ENCODE measurements at places on chromosomes 2 and 18.

DNA sequence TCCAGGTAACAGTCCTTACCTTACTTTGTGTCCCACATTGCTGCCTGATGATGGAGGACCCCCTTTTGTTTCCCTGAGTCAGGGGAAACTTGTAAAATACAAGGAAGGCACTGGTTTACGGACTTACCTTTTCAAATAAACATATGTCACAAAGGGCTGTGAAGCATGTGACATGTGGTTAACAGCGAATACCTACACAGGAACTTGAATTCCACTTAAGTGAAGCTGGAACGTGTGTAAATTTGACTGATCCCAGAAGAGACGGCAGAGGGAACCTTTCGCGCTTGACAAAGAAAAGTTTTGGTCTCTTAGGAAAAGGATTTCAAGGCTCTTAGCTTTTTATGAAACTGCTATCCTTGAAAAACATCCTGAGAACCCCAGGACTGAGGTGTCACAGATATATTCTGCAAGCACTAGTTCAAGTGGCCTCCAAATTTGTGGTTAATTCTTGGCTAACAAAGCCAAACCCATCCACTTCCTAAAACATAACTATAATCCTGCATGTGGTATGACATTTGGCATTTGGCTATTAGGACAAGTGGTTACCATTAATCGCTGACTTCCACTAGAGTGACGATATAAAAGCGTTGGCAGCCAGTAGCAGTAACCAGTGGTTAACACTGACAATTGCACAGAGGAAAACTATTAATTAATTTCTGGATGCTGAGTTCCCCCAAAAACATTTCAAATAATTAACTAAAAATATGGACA lies 55.6 kb downstream of the ITGB6 start:
- DNase-seq: no peak

DNA sequence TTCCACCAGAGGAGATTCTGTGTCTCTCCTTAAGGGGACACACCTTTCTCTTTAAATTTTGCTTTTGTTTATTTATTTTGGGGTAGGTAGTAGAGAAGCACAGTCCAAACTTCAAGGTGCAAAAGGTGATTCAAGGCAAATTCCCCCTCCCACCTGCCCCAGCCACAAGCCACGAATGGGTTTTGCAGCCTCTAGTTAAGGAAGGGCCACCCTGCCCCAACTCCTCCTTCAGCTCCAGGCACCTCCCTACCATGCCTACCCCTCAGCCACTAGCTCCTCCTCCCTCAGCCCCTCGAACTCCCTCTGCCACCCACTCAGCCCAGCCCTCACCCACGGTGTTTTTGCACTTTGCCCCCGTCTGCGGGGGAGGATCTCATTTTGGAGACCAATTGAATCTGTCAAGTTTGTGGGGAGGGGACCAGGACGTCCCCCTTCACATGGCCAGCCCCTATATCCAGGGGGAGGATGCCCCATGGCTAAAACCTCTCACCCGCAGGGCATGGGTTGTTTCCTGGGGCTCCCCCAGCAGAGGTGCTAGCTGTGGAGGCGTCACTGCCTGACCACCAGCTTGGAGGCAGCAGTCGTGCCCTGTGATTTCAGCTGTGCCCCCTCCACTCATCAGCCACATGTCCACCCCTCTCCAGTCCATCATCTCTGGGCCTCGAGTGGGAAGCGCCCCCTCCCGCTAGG lies 4.5 kb downstream of the HAAO start:
- no peak for DNase-seq

GRCh38 chr2:147110317-147110716 lies 734.5 kb upstream of the ACVR2A start:
- no peak for DNase-seq

- DNase-seq: no peak
Measured at GRCh38 chr2:173922760-173923159, 42.4 kb downstream of the SP3 start.

- DNase-seq: no peak
Measured at GRCh38 chr2:122203523-122203922, 448.1 kb downstream of the TSN start.

- no peak for DNase-seq
Measured at GRCh38 chr2:157903626-157904025, 27.5 kb upstream of the ACVR1 start.

DNA sequence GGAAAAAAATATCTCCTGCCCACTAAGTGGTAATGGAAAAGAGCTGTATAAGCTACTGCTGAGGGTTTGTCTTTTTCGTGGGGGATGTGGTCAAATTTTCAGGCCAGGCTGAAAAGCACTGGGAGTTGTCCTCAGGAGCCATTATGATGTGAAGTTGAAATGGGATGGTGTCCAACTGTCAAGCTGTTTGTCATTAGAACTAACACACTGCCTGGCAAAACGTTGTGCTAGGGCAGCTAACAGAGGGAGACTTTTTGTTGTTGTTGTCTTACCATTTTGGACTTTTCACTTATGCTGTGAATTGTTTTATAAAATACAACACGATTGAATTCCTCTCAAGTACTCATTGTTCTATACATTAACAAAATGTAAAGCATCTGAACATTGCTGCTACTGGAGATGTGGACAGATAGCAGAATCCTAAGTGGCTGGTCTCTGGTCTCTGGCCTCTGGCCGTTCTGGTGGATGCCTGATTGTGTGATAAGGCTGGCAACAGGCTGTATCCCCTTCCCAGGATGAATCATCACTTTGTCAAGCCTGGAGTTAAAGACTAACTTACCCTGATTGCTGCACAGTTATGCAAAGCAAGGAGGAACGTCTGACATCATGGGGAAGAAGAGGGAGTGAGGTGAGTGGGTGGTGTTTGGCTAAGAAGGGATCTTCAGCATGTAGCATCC lies 2.3 kb downstream of the MYO1B start:
- no peak for DNase-seq

DNA sequence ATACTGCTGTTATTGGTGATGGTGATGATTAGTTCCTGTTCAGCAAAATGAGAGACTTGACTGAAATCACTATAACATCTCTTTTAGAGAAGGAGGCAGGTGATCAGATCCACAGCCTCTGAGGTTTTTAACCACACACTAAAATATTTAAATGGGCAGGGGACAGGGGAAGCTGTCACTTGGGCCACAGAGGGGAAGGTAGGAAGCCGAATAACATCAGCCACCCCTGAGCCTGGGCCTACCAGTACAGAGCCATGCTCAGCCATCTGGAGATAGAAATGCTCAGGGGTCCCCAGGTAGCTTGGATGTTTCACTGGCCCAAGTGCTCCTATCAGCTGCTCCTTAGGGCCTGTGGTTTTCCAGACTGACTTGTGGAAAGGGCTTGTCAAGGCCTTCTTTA lies 122.3 kb downstream of the MRO start:
- DNase-seq: no peak

DNA sequence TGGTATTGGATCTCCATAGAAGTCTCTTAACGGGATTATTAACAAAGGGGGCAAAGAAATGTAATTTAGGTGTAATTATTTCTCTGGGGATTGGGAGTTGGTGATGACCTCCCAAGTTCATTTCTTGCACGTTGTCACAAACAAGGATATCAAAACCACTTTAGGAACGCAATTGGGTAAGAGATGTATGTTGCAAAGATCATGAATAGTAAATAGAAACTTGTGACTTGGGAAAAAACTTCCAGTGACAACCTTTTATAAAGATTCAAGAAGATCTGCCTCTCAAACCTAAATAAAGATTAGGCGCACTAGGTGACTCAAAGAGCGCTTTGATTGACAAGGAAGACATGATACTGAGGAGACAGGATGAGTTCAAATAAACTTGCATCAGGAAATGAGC lies 127.8 kb upstream of the TRIB2 start:
- no peak for DNase-seq

GRCh38 chr18:48003426-48004349 lies 73.2 kb upstream of the SMAD2 start:
- DNase-seq: no peak

- DNase-seq: no peak
Measured at GRCh38 chr2:112601754-112602153, 17.3 kb downstream of the CHCHD5 start.

DNA sequence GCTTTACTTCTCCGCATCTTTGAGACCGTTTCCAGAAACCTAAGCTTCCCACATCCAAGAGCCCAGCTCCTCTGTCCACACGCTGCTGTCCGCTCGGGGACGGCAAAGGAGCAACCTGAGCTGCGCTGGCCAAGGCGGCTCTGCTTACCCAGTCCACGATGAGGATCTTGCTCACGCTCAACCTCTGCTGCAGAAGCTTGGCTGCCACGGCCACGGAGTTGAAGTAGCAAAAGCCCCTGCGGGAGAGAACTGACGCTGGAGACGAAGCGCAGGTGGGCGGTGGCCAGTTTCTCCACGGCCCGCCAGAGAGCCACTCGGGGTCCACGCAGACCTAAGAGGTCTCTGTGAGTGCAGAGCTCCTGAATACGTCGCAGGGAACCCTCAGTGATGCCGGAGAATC lies 236.1 kb downstream of the TWIST2 start:
- no peak for DNase-seq

- DNase-seq: no peak
Measured at GRCh38 chr2:136363900-136364299, 246.0 kb upstream of the CXCR4 start.

DNA sequence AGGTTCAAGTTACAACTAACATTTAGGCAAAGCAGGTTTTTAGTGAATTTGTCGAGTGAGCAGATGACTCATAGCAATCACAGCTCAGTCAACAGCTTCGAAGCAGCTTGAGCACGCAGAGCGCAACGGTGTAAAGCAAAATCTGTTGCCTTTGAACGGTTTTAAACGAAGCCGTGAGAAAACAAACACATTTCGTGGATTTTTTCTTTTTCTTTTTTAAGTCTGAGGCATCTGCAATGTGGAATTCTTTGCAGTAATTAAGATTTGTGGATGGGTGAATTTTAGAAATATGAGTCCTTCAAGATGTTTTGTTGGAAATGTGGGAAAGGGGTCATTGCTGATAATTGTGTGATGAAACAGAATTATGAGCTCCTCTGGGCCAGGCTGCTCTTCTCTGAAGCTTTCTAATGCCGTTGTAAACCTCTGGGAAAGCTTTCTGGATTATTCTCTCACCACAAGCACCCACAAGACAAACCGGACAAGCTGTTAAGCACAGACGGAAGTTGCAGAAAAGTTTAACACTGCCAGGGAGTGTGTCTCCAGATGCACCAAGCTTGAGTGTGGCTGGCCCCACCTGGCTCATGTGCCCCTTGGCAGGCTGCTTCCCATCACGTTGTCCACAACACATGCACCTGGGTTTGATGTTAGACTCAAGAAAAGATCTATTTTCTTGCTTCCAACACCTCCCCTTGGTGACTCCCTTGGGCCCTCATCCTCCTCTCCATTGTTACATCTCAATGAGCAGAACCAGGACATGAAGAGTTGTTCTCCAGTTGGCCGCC lies 224.7 kb downstream of the ACKR3 start:
- DNase-seq: no peak

Data from KBM-7 (cell line).